Activated T-helper 1 cell treated with Interleukin-2 at 50 U/mL for 16 hours (primary cell): ENCODE measurements at places on chromosomes 7 and 10.

DNA sequence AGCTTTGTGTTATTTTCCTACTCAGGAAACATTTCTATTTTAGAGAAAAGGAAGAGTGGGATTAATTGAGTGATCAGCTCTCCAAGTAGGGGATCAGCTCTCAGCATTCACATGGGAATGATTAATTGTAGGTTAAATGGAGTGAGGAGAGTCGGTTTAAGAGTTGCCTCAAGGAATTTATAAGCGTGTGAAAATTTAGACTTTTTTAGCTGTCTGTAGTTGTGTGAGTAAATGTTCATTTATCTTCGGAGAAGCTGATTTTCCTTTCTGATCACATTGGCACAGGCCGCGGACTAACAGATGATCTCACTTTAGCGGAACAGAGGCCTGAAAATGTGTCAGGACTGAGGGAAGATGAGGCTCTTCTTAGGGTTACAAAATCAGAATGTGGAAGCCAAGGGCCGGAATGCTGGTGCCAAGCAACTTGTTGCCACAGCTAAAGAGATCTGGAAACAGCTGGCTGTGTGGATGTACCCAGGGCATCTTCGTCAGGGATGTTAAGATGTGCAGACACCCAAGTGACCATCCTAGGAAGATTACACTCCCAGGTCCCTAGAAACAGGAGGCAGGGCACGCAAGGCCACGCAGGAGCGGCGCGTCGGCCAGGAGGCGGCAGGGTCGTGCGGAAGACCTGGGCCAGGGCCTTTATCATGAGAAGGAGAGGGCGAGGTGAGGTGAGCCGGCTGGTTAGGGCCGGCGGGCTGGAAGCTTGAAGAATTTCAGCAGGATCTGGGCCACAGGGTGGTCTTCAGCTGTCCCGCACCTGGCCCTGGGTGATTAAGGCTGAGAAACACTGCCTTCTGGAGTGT is 35.1 kb upstream of the TTYH3 start:
- no peak for DNase-seq

GRCh38 chr7:106022193-106022821 is 59.2 kb downstream of the CDHR3 start:
- DNase-seq, result peak; percentile 65

- DNase-seq, result no peak
Observed at GRCh38 chr10:97321032-97321803, 2.1 kb downstream of the FRAT1 start.

- DNase-seq, result no peak
Observed at GRCh38 chr10:13019280-13019679, 17.8 kb upstream of the CCDC3 start.

- DNase-seq, result no peak
Observed at GRCh38 chr10:110432814-110433565, 64.7 kb upstream of the DUSP5 start.

GRCh38 chr10:43879742-43880141 is 231.1 kb upstream of the ZNF32 start:
- no peak for DNase-seq

GRCh38 chr10:34171957-34172527 is 643.1 kb downstream of the PARD3 start:
- no peak for DNase-seq

DNA sequence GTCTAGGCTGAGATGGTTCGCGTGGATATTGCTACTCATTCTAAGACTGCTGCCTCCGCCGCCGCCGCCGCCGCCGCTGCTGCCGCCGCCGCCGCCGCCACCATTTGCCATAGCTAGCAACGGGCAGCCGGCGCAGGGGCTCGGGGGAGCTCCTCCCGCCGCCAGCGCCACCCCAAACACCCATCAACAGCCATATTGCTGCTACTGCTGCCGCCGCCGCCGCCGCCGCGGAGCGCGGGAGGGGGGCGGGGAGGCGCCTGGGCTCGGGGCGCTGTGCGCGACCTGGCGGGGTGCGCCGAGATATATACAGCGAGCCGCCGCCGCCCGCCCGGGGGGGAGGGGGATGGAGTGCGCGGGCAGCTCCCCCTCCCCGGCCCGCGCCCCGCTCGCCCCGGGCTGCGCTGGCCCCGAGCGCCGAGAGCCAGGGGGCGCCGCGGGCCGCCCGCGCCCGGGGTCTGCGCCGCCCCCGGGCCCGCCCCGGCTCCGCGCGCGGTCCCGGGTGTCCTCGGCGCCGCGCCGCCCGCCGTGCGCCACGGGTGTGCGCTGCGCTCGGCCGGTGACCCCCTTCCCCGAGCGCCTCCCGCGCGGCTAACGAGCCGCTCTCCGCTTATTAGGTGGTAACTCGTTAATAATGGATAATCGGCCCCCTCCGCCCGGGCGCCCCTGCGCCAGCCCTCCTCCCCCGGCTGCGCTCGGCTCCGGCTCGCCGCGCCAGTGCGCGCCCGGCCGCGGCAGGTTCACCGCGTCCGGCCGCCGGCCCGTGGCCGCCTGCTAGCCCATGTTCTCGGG is at the start of gene KCNMA1:
Gene KCNMA1 (minus strand): TSS at position 277 of the 789 bp plus-strand sequence.
- DNase-seq, result no peak

GRCh38 chr10:74114041-74114448 is 36.6 kb downstream of the AP3M1 start:
- no peak for DNase-seq

DNA sequence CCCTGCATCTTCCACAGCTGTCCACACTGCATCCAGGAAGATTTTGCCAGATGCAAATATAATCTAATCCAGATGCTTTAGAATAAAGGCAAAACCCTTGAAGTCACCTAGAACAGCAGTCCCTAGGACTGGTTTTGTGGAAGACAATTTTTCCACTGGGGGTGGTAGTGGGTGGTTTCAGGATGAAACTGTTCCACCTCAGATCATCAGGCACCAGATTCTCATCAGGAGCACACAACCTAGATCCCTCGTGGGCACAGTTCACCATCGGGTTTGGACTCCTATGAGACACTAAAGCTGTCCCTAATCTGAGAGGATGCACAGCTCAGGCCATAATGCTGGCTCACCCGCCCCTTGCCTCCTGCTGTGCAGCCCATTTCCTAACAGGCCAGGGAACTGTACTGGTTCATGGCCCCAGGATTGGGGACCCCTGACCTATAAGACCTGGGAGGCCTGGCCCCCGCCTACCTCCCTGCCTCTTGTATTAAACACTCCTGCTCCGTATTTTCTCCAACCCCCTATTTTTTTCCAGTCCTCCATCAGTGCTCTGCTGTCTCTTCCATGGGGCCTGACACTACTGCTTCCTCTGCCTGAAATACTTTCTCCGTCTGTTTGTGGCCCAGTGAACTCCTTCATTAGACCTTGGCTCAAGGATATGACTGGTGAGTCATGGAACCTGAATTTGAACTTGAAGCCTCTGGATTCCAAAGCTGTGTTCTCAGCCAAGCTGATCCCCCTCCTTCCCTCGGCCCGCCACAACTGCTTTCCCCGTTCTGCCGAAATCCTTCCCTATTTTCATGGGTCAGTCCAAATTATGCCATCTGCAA is 79.9 kb upstream of the RHEB start:
- DNase-seq, result no peak

DNA sequence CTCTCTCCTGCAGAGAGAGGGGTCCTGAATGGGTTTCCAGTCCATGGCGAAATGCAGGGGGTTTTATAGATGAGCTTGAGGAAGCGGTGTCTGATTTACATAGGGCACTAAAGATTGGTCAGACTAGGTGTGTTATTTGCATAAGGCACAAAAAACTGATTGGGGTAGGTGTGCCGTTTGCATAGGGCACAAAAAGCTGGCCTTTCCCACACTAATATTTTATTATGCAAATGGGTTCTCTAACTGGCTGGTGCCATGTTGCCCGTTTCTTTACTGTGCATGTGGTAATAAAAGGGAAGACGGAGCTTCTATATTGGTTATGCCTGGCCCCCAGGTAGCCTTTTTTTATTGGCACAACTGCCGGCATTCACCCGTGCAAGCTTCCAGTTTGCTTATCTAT is 50.2 kb downstream of the MALRD1 start:
- no peak for DNase-seq

DNA sequence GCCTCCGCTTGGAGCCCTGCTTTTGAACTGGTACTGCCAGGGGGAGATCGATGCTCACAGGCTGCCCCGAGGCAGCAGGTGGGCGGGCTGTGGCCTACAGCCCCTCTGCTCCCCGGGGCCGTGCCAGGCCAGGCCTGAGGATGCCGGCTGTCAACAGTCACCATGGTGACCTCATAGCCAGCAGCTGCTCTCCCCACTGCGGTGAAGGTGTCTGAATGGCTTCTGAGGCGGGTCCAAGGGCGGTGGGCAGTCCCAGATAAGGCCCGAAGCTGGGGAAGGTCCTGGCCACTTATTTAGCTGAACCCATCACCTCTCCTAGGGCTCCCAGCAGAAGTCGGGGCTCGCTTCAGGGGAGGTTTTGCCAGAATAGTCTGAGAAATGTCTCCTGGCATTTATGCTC is 179.3 kb downstream of the ARHGAP12 start:
- no peak for DNase-seq

DNA sequence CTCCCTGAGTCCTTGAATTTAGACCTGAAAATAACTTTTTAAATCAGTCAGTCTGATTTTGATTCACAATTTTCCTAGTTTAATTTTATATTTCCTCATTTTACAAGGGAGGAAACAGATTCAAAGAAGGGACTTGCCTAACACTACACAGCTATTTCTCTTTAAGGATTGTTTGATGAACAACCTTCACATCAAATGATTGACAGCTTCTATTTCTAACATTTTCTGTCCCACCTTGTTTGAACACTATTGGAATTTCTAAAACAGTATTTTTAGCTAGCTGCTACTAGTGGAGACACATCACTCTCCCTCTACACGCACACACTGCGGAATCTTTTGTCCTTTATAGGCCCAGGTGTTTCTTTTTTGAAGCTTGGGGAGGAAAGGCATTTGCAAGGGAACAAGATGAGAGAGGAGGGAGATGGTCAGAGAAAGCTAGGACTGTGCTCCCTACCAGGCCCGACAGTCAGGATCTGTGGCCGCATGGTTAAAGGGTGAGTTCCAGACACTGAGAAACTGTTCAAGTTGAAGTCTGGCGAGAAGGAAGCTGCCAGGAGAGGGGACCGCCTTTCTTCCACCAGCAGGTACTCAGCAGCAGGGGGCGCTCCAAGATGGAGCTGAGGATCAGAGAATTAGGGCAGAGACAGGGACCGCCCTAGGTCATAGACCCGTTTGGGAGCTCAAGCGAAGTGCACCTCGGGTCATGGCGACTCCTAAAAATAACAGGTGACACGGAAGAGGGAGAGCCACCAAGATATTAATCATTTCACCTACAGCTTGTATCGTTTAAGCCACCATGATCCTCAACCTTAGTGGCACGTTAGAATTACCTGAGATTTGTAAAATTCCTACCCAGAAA is 49.7 kb downstream of the DNAJC12 start:
- DNase-seq, result peak; percentile 54

- no peak for DNase-seq
Observed at GRCh38 chr7:128093614-128094570, 62.7 kb upstream of the LRRC4 start.

GRCh38 chr7:150411606-150412005 is 32.5 kb downstream of the ZNF775 start:
- no peak for DNase-seq

DNA sequence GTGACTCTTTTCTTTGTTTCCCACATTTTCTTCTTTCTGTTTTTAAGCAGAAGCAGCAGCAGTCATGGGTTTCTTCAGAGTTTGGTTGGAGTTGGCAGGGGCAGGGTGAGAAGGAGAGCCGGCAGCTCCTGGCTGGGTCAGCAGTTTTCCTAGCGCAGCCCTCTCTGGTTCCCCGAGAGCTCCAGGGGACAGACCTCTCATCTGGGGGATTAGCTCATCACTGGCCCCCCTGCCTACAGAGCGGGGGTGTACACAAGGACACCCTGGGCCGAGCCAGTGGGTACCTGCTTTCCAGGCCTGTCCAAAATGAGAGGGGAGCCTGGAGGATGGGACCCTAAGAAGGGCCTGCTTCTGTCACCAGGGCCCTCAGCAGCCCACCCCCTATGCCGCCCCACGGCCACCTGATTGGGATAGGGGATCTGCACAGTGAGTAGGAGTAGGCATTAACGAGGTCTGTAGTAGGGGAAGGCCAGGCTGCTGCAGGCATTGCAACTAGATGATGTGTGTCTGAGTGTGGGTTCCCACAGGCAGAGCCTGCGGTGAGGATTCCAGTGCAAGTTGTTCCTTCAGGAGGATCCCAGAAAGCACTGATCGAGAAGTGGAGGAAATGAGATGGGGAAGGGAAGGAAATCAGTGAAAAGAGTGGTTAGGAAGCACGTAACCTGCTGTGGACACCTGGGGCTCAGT is 122.9 kb upstream of the PPIF start:
- no peak for DNase-seq

DNA sequence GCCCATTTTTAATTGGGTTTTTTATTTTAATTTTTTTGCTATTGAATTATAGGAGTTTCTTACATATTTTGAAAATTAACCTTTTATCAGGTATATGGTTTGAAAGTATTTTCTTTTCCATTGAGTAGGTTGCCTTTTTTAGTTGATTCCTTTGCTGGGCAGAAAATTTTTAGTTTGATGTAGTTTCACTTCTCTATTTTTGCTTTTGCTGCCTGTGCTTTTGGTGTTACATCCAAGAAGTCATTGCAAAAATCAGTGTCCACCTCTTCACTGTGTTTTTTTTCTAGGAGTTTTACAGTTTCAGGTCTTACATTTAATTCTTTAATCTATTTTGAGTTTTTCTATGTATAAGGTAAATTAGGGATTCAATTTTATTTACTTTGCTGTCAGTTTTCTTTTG is 129.8 kb upstream of the FERD3L start:
- DNase-seq, result no peak

GRCh38 chr10:93773120-93773519 is 15.4 kb downstream of the LGI1 start:
- no peak for DNase-seq

DNA sequence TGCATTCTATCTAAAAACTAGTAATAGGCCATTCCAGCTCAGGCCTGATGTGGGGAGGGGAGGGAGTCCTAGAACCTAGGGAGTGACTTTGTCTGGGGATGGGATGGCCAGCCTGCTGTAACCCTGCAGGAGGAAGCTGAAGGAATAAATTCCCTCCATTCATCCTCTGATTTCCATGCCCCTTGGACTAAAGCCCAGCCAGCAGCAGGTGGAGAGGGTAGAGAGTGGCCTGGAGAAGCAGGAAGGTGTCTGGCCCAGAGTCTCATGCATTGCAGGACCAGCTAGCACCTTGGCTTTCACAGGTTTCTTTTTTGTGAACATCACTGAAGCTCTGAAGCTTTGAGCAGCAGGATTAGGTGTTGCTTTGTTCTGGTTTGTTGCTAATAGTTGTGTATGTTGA is 32.8 kb upstream of the CDH23 start:
- no peak for DNase-seq

GRCh38 chr7:118863966-118864365 is 639.5 kb downstream of the ANKRD7 start:
- no peak for DNase-seq

- DNase-seq, result no peak
Observed at GRCh38 chr7:157194948-157195347, 56.2 kb downstream of the UBE3C start.

GRCh38 chr7:83876593-83876992 is 227.7 kb upstream of the SEMA3E start:
- no peak for DNase-seq

GRCh38 chr10:113961182-113962031 is 82.3 kb upstream of the ADRB1 start:
- DNase-seq, result peak; percentile 55
